ENCODE measurements at places on chromosomes 1 and 21. TPM values are rescaled to one million over a fixed set of nuclear protein-coding genes. Genes with fewer than 3 reads are reported as not detected.

FAM72A gene
- total RNA-seq, result 2.0 TPM

ADGRL4 gene
- total RNA-seq, result 18.7 TPM

OR2L13 gene
- not detected for total RNA-seq

AP4B1 gene
- 5.9 TPM for total RNA-seq

SYT14 gene
- total RNA-seq, result 0.11 TPM

RPL5 gene
- total RNA-seq, result 2,111 TPM

LRRC7 gene
- 2.5 TPM for total RNA-seq

SLC5A9 gene
- not detected for total RNA-seq

FABP3 gene
- 38.6 TPM for total RNA-seq

MTMR11 gene
- 15.0 TPM for total RNA-seq

APCS gene
- not detected for total RNA-seq

SLAMF1 gene
- total RNA-seq, result 1.2 TPM

SDC3 gene
- 101 TPM for total RNA-seq

GBP6 gene
- not detected for total RNA-seq

SASS6 gene
- 3.0 TPM for total RNA-seq

SMPDL3B gene
- total RNA-seq, result 0.58 TPM

COL8A2 gene
- total RNA-seq, result 26.6 TPM

SERPINC1 gene
- total RNA-seq, result not detected

IFNGR2 gene
- total RNA-seq, result 36.2 TPM

SIPA1L2 gene
- total RNA-seq, result 45.4 TPM

SLC45A1 gene
- total RNA-seq, result 11.3 TPM

CLCA2 gene
- total RNA-seq, result not detected
